ENCODE measurements at places on chromosomes 2 and 18.

- no peaks in the 10 kb centered on the region for H3K36me3 ChIP-seq
- no peak overlapping the region for H3K4me3 ChIP-seq
- no peaks in the 10 kb centered on the region for H3K27me3 ChIP-seq
- H3K27ac ChIP-seq, result no peak overlapping the region
- no peak for DNase-seq
These were observed 73.3 kb downstream of the SH3BP4 start for GRCh38 chr2:235024931-235025773.

DNA sequence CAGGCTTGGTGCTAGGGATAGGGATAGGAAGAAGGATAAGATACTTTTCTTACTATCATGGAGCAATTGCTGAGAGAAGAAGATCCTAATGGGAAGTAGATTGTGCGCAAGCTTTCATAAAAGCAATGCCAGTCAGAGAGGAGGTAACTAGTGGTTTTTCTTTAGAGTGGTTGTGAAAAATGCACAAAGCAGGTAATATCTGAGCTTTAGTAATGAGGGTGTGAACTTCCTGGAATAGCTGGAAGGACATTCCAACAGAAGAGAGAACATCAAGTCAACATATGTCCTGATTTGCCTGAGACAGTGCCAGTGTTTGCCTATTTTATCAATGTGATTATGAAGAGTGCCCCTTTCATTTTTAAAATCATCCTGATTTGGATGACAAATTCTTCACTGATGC lies 34.1 kb downstream of the CCBE1 start:
- H3K4me1 ChIP-seq, result no peaks in the 10 kb centered on the region
- H3K4me3 ChIP-seq, result no peak overlapping the region
- no peaks in the 10 kb centered on the region for H3K36me3 ChIP-seq
- DNase-seq, result no peak
- no peaks in the 10 kb centered on the region for H3K27me3 ChIP-seq

DNA sequence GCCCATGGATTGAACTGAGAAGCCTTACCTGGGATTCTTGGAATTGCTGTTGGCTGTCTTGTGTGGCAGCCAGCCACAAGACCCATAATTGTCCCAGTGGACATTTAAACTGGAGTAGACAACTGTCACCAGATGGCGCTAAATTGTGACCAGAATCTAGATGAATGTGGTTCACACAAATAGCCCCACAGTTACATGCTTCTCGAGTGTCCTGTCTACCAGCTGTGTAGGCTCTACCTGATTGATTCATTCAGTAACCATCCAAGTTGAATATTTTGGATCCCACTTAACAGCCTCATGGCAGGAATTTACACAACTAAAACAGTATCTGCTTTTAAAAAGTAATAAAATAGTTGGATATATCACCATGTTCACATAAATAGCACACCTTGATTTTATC lies 73.2 kb downstream of the MAP4K4 start:
- peaks cover 40% of the 10 kb centered on the region for H3K4me1 ChIP-seq
- H3K4me3 ChIP-seq, result no peak overlapping the region
- H3K27ac ChIP-seq, result no peak overlapping the region
- H3K36me3 ChIP-seq, result no peaks in the 10 kb centered on the region

DNA sequence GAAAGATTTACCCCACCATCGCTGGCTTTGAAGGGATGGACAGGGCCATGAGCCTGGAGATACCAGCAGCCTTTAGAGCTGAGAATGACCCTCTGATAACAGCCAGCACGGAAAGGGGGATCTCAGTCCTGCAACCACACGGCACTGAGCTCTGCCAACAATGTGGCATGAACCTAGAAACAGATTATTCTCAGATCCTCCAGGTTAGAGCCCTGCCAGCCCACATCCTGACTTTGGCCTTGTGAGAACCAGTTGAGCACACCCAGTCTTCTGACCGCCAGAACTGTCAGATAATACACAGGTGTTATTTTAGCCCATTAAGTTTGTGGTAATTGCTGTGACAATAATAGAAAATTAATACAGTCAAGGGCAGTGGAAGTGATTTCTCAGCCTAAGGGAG lies 9.4 kb upstream of the GNLY start:
- no peaks in the 10 kb centered on the region for H3K4me1 ChIP-seq
- H3K4me3 ChIP-seq, result no peak overlapping the region
- H3K27me3 ChIP-seq, result no peaks in the 10 kb centered on the region
- no peak overlapping the region for H3K27ac ChIP-seq
- H3K36me3 ChIP-seq, result no peaks in the 10 kb centered on the region
- DNase-seq, result no peak

DNA sequence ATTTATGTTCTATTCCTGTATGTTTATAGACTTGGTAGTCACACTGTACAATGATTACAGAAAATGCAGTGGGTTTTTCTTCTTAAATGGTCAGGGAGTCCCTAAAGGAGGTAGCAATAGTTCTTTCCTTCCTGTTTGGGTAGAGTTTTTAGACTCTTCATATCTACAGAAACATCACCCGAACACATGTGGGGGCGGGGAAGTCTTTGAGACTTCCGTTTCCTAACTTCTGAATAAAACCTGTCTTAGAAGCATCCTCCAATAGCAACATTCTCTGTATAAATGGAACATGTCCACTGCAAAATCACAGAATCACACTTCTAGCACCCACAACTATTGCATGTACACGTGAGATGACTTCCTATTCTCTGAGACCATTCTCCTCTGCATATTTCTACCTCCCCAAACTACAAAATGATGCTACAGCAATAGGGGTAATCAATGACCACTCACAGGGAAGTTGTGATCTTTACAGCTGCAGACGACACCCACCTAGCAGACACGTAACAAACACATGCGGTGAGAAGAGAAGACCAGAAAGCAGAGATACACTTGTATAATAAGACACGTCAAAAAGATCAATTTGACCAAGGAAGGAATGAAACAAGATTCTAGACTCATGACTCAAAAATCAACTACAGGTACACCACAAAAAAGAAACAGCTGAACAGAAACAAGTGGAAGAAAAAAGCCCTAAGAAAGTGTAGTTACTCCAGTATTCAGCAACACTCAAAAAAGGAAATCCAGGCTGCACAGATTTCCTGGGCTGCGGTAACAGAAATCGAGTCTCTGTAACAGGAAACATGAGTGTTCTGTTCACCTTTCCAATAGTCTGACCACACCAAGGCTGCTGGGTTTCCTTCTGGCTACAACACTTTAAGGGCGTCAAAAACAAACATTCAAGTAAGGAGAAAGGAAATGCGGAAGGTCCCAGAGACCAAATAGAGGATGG lies 120.4 kb downstream of the ZNF516 start:
- no peak overlapping the region for H3K4me3 ChIP-seq
- no peaks in the 10 kb centered on the region for H3K4me1 ChIP-seq
- no peak for DNase-seq
- 0 out of 2 replicates have a peak, but pooled peaks cover 2% of the 10 kb centered on the region for H3K36me3 ChIP-seq

DNA sequence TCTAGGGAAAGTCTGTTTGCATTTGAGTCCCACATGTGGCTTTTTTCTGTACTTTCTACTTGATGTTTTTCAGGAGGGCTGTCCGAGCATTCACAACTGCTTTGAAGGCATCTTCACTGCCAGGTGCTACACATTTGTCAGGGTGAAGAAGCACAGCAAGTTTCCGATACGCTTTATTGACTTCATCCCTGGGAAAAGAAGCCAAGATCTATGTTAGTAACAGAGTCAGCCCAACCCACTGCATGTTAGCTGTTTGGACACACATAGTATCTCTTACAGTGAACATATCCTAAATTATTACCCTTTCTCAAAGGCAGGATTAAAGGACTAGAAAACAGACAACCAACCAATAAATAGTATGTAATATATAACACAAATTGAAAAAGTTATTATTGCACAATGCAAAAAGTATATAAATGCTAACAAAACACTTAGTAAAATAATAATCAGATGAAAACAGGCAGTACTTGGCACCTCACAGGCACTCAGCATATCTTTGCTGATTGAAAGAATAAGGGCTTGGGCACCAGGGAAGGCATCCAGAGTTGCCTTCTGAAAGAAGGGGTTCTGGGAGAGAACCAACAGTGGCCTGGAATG lies 24.1 kb downstream of the DNAJC27 start:
- DNase-seq, result no peak
- no peak overlapping the region for H3K27ac ChIP-seq
- no peaks in the 10 kb centered on the region for H3K27me3 ChIP-seq
- H3K4me1 ChIP-seq, result no peaks in the 10 kb centered on the region

DNA sequence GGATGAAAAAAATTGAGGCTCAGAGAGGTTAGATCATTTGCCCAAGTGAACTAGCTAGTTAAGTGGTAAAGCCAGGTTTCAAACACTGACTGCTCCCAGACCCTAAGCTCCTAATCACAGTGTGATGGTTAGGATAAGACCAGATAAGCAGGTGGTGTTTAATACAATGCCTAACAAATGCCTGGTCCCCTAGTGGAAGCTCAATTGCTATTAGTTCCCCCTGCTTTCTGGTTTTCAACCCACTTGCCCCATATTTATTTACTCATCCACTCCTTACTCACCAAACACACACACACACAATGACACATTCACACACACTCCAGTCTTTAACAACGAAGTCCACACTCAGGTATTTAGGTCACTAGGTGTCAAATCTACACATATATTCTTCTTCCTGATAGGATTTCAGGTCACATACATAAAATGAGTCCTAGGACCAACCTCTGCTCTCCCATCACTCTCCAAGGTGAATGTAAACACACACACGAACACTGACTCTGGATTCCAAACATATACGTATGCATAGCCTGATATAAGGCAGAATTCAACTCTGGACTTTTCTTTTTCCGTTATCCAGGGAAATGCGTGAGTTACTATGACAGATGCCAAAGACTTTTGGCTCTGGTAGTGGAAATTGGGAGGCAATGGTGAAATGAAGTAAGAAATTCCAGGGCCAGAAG lies 73.6 kb upstream of the TSPYL6 start:
- H3K27ac ChIP-seq, result no peak overlapping the region
- H3K27me3 ChIP-seq, result no peaks in the 10 kb centered on the region
- H3K4me1 ChIP-seq, result peaks cover 3% of the 10 kb centered on the region
- H3K4me3 ChIP-seq, result peak overlapping the region; percentile 58
- H3K36me3 ChIP-seq, result no peaks in the 10 kb centered on the region
